ENCODE measurements at places on chromosomes 4 and X.

- H3K27me3 ChIP-seq, result no peaks in the 10 kb centered on the region
- no peaks in the 10 kb centered on the region for H3K36me3 ChIP-seq
- no peak overlapping the region for H3K4me3 ChIP-seq
- H3K27ac ChIP-seq, result no peak overlapping the region
- no peak for DNase-seq
Measured at GRCh38 chr4:107665001-107665400, 55.0 kb downstream of the PAPSS1 start.

DNA sequence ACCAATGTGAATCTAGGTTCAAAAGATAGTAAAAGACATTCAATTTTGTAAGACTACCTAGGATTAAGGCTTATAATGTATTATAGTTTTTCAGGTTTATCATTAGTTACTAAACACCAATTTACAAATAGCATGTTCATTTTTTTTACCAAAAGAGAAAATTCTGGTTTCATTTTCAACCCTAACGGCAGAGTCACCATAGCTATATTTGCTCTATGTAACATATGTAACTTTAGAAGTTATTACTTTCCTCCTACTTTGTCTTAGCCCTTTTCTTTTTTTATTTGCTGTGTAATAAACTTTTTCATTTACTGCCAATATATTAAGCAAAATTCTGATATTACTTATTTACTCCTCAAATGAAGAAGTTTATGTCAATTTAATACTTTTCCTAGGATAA lies 639.6 kb downstream of the ARAP2 start:
- H3K36me3 ChIP-seq, result no peaks in the 10 kb centered on the region
- no peaks in the 10 kb centered on the region for H3K27me3 ChIP-seq
- H3K27ac ChIP-seq, result no peak overlapping the region
- no peak overlapping the region for H3K4me3 ChIP-seq
- H3K4me1 ChIP-seq, result no peaks in the 10 kb centered on the region
- no peak for DNase-seq

GRCh38 chrX:22081475-22082092 lies 49.5 kb downstream of the PHEX start:
- H3K36me3 ChIP-seq, result no peaks in the 10 kb centered on the region
- no peaks in the 10 kb centered on the region for H3K4me1 ChIP-seq
- H3K4me3 ChIP-seq, result no peak overlapping the region
- H3K27me3 ChIP-seq, result no peaks in the 10 kb centered on the region

GRCh38 chr4:126238013-126238412 lies 923.3 kb downstream of the FAT4 start:
- no peaks in the 10 kb centered on the region for H3K36me3 ChIP-seq
- no peaks in the 10 kb centered on the region for H3K4me1 ChIP-seq
- no peaks in the 10 kb centered on the region for H3K27me3 ChIP-seq
- DNase-seq, result no peak
- H3K27ac ChIP-seq, result no peak overlapping the region
- H3K4me3 ChIP-seq, result no peak overlapping the region

GRCh38 chrX:13790206-13791131 lies 26.4 kb downstream of the GPM6B start:
- H3K27ac ChIP-seq, result no peak overlapping the region
- H3K36me3 ChIP-seq, result no peaks in the 10 kb centered on the region
- H3K27me3 ChIP-seq, result no peaks in the 10 kb centered on the region
- H3K4me1 ChIP-seq, result no peaks in the 10 kb centered on the region
- H3K4me3 ChIP-seq, result no peak overlapping the region
- DNase-seq, result no peak

GRCh38 chr4:86497980-86498862 lies 95.9 kb upstream of the PTPN13 start:
- no peak overlapping the region for H3K4me3 ChIP-seq
- no peak overlapping the region for H3K27ac ChIP-seq
- no peaks in the 10 kb centered on the region for H3K36me3 ChIP-seq

GRCh38 chr4:8897251-8898167 lies 25.9 kb upstream of the HMX1 start:
- DNase-seq, result no peak
- no peak overlapping the region for H3K27ac ChIP-seq
- H3K27me3 ChIP-seq, result no peaks in the 10 kb centered on the region
- peaks cover 11% of the 10 kb centered on the region for H3K4me1 ChIP-seq
- no peaks in the 10 kb centered on the region for H3K36me3 ChIP-seq

DNA sequence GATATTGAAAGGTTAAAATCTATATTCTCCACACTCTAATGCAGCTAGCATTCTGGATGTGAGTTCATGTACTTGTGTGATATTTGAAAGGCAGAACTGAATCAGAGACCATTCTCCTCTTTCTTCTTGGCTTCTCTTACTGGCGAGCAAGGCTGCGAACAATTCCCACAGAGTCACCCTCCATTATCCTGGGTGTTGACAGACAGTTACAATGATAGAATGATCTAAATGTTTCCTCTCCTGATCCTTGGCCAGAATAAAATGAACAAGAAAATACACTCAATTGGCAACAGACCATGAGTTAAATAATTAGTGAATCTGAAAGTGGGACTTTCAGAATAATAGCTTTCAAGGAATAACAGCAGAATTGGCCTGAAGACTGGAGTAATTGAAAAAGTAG lies 342.8 kb downstream of the RAPGEF2 start:
- no peaks in the 10 kb centered on the region for H3K27me3 ChIP-seq
- DNase-seq, result no peak
